AG04450 (cell line): ENCODE measurements at places on chromosomes 2 and 18.
A peak's percentile ranks its signal among the peaks of the same experiment; 100 is the strongest.

- DNase-seq: no peak
Measured at GRCh38 chr18:5941890-5942289, 46.6 kb upstream of the TMEM200C start.

DNA sequence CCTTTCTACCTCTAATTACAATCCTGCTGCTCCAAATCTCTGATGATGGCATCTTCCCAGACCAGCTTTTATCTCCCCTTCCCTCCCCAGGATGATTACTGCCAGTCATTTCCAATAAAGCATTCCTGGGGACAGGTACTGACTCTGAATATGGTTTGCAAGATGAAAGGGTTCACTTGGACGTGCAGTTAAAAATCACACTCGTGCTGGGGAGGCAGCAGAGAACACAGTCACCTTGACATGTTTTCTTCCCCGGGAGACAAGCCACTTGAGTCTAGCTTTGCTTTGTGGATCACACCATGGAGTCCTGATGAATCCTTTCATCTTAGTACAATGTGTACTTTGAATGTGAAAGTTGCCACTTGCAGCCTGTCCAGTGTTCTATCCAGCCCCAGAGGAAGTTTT, 175.0 kb downstream of the ALPK2 start:
- no peak for DNase-seq

- DNase-seq: no peak
Measured at GRCh38 chr18:77470569-77471413, 221.1 kb downstream of the GALR1 start.

- DNase-seq: no peak
Measured at GRCh38 chr2:95269036-95269680, 5.1 kb upstream of the PROM2 start.

- no peak for DNase-seq
Measured at GRCh38 chr2:231709636-231709980, 1.3 kb downstream of the PTMA start.

GRCh38 chr2:26816893-26817292, 31.0 kb downstream of the CENPA start:
- DNase-seq: no peak

DNA sequence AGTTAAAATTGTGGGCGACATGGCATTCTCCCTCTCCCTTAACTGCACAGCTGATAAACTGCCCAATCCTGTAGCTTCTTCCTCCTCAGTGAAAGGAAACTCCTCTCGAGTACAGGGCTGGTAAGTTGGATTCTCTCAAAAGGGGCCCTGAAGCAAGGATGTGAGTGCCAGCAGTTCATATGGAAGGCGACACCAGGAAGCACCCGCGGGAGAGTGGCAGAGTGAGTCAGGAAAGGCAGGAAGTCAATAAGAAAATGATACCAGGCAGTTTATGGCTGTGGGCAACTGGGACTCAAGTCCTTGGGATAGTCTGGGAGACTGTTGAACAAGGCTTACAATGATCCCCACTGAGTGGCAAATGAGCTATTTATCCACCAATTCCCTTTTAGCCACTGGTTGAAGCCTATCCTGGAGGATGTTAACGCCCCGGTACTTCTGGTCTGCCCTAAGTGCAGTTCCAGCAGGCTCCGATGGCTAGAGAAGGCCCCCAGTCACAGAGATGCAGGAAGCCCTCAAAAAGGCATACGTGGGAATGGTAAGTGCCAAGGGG, 34.8 kb downstream of the ABHD3 start:
- no peak for DNase-seq

GRCh38 chr2:191226196-191226595, 19.0 kb upstream of the MYO1B start:
- DNase-seq: no peak

DNA sequence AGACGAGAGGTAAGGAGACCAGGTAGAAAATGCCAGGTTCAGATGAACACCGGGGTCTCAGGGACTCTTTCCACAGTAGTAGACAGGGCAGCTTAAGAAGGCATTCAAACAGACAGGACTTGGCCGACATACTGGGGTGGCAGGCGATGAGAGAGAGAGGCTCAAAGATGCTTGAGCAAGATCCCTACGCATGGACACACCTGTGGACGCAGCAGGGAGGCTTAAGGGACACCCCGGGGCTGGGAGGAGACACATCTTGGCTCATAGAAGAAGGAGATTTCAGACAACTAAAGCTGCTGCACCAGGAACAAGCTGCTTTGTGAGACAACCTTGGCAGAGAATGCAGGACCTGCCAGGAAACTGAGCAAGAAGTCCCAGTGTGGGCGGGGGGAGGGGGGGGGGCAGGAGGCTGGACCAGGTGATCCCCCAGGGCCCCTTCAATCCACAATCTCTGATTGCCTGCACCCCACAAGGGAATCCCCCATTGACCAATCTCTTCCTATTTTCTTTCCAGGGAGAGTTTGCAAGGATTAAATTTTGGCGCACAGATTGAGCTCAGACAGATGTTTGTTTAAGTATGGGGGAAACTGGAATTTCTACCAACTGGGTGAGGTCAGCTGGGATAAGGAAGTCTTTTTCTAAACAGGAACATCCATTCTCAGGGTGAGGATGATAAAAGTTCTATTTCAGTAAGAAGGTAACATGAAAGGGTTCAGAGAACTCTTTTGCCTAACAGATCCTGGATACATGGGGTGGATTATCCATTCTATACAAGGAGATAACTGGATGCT, 400.7 kb downstream of the NBAS start:
- peak; percentile 27 for DNase-seq

DNA sequence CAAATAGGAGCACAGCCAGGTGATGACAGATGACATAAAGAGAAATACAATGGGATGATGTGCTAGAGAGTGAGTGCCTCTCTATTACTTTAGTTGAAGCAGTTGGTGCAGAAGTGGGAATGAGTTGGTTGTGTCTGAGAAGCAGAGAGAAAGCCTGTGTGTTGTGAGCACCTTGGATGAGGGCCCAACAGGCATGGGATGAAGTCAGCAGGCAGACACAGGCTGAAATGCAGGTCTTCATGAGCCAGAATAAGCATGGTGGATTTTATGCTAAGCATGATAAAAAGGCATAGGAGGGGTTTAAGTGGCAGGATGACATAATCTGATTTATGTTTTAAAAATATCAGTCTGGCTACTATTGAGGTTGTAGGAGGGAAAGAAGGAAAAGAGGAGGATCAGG, 71.5 kb downstream of the KLHL14 start:
- no peak for DNase-seq

GRCh38 chr2:185583058-185583816, 155.4 kb upstream of the FSIP2 start:
- DNase-seq: no peak

DNA sequence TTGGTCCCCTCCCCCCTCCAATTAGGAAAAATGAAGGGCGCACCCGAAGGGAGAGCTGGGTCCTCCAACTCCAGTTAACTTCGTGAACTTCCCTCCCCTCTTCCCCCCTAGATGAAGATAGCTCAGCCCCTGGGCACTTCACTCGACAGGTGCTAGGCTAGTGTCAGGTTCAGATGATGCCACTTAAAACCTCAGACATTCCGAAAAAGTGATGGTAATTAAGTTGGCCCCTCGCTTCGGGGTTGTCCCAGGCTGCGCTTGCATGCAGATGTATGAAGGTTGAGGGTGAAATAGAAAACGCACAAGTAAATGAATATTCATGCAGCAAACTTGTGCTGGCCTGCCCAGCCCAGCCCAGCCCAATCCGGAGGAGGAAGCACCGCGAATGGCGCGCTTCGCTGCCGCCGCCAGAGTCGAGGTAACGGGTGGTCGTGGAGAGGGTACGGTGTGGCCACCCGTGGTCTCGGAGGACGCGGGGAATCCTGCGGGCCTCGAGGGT, 3.0 kb upstream of the GBX2 start:
- DNase-seq: no peak

DNA sequence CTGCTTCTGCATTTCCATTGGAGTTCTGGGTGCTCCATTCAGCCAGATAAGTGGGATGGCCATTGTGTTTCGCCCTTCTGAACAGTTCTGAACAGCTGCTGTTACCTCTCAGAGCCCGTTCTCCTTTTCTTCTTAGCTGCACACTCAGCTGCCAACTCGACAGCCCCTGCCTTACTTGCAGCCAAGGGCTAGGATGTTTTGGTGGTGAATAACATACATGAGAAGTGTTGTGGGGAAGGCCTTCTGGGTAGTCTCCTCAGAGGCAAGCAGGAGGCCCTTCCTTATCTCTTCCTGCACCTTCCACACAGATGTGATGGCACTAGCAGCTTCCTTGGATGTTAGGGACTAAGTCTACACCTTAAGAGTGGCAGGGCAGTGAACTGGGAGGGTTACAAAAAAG, 138.4 kb upstream of the NOSTRIN start:
- no peak for DNase-seq

- no peak for DNase-seq
Measured at GRCh38 chr2:43948370-43948769, 47.4 kb downstream of the LRPPRC start.

DNA sequence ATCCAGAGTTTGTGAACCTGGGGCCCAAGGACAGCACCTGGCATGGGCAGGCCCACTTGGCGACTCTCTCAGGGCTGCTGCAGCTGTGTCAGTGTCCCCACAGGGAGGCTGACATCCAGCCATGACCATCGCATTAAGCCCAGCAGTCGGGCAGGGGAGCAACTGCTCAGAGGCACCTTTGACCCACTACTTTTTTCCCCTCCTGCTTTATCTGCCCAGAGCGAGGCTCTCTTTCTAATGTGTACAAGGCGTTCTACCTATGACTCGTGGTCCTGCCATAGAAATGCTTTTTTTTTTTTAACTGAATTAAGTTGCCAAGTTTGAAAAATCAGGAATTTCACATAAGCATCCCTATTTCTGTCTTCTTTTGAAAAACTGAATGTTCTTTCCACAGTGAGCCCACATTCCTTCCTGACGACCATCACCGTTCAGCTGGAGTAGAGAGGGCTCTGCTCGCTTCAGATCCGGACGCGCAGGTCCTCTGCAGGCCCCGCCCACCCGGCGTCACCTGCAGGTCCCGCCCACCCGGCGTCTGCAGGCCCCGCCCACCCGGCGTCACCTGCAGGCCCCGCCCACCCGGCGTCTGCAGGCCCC, 403 bp upstream of the CLUL1 start:
- DNase-seq: no peak

- no peak for DNase-seq
Measured at GRCh38 chr2:224400174-224400810, 1.6 kb downstream of the FAM124B start.

- DNase-seq: no peak
Measured at GRCh38 chr18:68791801-68792200, 6.1 kb upstream of the CCDC102B start.

DNA sequence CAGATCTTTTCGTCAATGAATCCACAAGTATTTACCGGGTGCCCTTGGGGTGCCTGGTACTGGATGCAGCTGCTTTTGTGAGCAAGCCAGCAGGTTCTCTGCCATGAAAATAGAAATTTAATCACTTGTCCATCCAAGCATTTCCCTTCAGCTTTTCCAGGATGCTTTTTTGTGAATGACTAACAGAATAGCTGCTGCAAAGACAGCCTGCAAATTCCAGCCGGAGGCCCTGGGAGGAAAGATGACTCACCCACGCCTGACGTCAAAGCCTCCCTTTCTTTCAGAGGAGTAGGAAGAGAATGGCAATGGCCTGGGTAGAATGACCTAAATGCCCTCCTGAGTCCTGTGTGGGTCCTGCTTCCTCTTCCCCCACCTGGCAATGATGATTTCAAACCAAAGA, 111.9 kb downstream of the AP1S3 start:
- DNase-seq: peak; percentile 88

DNA sequence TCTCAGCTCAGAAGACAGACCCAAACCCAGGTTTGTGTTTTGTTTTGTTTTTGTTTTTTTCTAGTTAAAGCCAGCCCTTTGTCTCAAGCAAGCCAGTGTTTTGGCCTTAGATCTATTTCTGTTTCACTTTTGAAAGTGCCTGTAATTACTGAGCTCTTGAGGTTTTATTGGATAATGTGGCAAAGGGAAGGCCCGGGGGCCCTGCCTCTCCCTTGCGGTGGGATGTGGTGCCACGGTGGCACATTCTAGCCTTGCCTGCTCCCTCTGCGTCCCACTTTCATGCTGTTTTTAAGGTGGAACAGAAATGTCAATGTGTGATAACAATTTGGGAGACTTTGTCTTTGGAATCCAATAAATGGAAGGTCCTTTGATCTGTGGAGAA, 2.5 kb downstream of the HPCAL1 start:
- DNase-seq: no peak

GRCh38 chr2:163455815-163456214, 280.0 kb downstream of the FIGN start:
- DNase-seq: no peak

DNA sequence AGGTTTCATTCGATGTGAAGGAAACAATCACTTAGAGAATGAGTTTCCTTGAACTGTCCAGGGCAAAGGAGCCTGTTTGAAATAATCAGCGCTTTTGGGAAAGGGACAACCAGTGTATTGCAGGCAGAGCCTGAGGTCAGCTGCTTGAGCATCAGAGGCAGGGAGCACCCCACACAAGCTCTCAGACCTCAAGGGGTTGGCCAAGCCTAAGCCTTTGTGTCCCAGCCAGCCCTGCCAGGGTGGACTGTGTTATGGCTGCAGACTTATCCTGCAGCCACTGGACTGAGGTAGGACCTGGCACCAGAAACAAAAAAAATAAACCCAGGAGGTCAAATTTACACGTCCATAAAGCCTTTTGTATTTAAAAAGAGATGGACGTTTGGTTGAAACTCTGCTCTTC, 228.3 kb downstream of the SEPTIN10 start:
- no peak for DNase-seq

GRCh38 chr2:7693246-7694075, 776.2 kb downstream of the RNF144A start:
- DNase-seq: no peak

DNA sequence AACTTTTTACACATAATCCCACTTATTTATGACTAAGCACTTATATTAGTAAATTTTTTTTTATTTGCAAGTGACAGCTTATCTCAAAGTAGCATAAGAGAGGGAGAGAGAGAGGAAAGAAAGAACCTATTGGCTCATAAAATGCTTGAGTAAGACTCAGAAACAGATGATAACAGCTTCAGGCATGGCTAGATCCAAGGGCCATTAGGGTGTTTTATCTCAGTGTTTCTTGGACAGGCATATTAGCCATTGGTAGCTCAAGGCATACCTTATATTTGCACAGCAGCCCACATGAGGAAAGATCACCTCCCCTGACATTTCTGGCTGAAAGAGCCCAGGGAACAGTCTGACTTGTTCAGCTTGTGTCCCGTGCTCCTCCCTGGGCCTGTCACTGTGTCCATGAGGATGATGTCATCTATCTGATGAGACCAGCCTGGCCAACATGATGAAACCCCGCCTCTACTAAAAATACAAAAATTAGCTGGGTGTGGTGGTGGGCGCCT, 64.4 kb downstream of the IL1R2 start:
- DNase-seq: no peak
